ENCODE measurements at places on chromosomes 6 and 20.

DNA sequence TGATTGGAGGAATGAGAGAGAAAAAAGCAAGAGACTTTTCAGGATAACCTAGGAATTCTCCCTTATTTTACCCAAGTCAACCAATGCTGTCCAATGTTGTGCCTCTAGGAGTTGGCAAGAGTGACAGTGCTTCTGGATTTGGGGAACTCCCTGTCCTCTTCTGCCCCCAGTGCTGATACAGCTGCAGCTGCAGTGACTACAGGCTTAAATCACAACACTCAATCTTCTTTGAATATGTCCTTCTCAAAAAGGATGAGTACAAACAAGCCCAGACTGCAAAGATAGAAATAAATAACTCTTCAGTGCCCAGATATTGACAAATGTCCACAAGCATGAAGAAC, 141.0 kb upstream of the COL21A1 start:
- no peak for DNase-seq

GRCh38 chr6:34578445-34579262, 22.5 kb upstream of the SPDEF start:
- DNase-seq = no peak

DNA sequence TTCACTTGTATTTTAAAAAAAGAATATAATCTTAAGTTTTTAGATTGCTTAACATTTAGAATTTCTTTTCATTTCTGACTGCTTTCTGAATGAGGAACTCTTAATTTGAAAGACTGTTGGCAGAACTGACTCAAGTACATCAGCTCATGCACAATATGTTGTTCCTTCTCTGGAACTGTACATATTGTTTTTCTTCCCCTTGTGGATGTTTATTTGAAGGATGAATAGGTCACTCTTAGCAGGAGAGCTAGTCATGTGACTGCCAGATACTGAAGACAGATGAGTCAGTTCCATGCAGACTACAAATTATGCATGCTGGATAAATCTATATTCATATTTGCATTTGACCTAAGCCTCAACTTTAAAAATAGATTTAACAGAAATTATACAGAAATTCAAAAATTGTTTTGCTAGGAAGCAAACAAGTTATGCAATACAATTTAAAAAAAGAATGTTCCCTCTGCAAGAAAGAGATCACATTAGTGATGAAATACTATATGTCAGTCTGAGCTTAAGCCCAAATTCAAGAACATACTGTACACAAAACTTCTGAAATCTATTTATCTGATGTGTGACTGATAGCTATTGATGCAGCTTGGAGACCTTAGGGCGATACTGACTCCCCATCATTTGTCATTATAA, 1274.9 kb upstream of the GJE1 start:
- peak; percentile 15 for DNase-seq

DNA sequence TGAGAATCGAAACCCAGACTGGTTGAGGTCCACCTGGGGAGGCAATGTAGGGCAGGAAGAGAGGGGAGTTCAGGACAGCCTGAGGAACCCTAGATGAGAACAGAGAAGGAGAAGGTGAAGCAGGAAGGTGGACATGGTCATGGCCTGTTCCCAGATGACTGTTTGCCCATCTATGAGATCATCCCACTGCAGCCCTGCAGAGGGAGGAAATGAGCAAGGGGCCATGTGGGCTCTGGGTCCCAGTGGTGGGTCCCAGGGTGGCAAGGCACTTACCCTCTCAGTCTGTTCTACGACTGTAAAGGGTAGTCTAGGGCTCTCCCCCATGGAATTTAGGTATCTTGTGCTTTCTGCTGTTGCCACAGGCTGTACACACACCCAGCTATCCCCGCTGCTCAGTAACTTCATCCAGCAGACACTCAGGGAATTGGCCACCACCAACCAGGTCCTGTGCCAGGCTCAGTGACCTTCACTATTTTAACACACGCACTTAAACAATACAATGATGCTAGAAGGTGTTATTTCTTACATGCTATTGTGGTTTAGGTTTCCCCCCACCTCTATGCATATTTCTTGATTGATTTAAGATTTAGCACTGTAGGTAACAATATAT, 89.8 kb downstream of the TOX2 start:
- DNase-seq = no peak

DNA sequence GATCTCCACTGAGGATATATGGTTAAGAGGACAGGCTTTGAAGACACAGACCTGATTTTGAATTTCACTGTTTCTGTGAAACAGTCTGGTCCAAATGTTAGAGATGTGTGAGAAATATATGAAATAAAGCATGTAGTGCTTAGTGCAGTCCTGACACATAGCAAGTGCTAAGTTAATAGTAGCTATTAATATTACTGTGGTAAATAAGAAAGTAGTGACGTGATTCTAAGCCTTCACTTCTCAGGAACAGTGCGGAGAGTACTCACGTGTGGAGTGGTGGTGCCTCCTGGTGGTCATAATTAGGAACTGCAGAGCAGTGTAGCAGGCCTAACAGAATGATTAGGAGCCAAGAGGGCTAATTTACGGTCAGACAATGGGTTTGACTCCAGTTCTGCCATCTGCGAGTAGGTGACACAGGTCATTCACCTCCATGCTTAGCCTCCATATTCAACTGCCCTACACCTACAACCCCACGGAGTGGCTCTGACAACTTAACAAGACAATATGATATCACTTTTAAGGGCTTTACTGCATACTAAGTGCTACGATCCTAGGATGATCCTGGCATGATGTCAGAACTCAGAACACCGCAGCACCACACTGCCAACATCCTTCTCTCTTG, 106.2 kb downstream of the JPH2 start:
- peak; percentile 77 for DNase-seq

- no peak for DNase-seq
Observed at GRCh38 chr6:138417493-138418117, 13.6 kb downstream of the HEBP2 start.

- no peak for DNase-seq
Observed at GRCh38 chr6:45781890-45782289, 233.8 kb downstream of the CLIC5 start.

- DNase-seq = no peak
Observed at GRCh38 chr20:3670945-3671344, 7.7 kb upstream of the GFRA4 start.

- DNase-seq = no peak
Observed at GRCh38 chr6:158506601-158507000, 53.3 kb upstream of the TMEM181 start.

All from CD14-positive monocyte (primary cell).